ENCODE measurements at places on chromosomes 3 and 15.

DNA sequence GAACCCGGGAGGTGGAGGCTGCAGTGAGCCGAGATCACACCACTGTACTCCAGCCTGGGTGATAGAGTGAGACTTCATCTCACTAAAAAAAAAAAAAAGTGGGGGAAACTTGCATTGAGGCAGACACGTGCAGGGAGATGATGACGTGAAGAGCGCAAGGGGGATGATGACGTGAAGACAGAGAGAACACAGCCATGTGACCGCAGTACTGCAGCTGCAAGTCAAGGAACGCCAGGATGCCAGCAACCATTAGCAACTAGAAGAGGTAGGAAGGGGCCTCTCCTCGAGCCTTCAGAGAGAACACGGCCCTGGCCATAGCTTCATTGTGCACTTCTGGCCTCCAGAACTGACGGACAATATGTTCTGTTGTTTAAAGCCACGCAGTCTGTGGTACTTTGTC is 28.3 kb downstream of the RFT1 start:
- DNase-seq: no peak

DNA sequence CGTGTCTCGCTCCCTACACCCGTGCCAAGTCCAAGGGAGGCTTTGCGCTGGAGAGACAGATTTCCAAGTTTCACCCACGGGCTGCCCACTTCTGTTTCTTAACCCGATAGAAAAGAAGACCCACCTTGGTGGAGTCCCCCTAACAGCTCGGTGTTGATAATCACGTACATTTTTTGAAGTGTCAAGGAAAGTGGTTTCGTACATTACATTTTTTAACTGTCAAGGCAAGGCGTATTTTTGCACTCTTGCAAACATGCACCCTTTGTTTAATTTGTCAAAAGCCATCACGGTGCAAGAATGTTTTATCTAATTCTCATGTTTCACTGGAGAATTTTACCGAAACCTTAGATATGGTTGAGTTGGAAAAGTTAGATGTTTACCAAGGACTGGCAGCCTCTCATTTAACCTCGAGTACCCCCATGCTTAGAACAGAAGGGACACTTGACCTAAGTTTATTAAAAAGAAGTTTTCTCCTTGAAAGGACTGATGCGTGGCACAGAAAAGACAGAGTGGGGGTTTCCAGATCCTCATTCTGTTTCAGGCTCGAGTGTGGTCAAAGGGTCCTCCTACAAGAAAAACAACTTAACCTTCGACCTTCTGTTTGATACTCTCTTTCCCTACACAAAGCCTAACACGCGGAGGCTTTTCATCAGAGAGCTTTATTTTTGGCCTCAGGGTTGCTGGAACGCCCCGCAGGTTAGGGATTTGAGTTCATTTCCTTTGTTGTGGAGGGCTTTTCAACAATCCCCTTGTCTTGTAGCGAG is 882 bp downstream of the GXYLT2 start:
- no peak for DNase-seq

GRCh38 chr3:46208167-46208704 is at the start of gene CCR1:
Gene CCR1, minus strand, starts transcription at chr3:46208313. Its CDS starts 4,000 bp downstream, at chr3:46204313.
- DNase-seq: no peak

DNA sequence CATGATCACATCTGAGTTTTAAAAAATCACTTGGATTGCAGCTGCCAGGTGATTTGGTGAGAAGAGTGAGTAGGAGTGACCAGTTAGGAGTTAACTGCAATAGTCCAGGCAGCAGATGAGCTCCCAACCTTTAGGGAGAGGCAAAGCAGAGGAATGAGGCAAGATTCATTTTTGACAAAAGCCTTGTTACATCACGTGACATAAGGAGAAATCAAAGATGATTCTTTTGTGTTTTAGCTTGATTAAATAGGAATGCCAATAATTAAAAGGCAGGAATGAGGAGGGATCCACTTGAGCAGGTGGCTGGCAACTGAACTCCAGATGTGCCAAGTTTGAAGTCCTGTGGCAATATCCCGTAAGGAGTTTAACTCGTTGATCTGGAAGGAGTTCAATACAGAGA is 2.5 kb downstream of the GATM start:
- DNase-seq: no peak

- DNase-seq: no peak
Measured at GRCh38 chr3:8366219-8366810, 135.3 kb upstream of the LMCD1 start.

DNA sequence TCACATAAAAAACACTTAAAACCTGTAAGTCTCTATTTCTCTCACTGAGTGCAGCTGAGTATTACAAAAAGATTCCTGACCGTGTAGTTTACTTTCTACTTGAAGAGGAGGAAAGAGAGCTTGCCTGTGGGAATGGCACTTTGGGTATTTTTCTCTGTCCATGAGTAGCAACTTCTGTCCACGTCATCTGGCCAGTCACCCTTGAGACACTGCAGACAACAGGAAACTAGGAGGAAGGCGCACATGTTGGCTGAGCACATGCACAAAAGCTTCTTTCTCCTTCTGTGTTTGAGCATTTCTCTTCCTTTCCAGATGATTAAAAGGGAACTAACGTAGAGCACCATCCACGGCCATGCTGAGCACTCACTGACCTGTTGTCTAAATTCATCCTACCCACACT is 19.7 kb downstream of the STARD5 start:
- no peak for DNase-seq

DNA sequence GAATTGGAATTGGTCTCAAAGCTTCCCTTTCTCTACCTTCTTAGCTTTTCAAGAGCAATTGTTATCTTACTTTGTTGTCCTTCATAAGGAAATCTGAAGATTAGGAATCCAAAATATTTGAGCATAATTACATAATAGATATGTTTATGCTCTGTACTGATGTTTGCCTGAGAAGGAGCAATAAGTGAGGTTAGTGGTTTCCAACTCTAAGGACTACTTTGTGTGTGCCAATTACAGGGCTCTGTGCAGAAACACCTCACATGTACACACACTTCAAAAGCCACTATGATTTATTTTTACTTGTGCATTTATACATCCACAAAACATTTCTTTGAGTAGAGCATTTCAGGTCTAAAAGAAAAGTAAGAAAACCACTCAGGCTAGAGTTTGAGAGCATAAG is 49.9 kb downstream of the MME start:
- DNase-seq: no peak

DNA sequence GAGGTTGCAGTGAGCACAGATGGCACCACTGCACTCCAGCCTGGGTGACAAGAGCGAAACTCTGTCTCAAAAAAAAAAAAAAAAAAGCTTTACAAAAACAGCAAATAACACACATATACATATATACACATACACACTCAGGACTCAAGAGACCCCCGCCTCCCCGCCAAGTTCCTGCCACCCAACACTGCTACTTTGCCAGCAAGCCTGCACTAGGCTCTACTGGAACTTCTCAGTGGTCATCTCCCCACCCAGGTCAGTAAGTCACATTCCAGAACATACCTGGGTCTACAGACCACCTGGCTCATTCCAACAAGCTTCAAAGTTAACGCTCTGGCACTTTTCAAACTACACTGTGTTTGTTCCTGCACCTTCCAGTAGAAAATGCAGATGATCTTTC is 62.3 kb downstream of the SENP2 start:
- no peak for DNase-seq

GRCh38 chr3:35867791-35868190 is 228.5 kb downstream of the ARPP21 start:
- no peak for DNase-seq

DNA sequence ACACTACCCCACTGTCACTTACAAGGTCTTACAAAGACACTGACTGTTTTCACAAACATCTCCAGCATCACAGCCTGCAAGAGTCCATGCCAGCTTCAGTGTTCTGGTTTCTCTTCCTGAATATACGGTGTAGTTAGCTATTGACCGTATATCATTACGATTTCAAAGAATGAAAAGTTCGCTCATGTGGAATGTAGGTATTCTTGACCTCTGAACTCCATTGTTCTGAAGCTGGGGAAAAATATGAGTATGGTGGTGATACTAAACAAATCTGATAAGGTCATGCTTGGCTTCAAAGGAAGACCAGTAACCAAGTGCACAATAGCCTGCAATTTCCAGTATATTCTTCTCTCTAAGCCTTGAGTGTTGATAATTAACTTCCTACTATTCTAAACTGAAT is 315.7 kb upstream of the WNT5A start:
- no peak for DNase-seq

- DNase-seq: no peak
Measured at GRCh38 chr3:141373768-141374526, 5.6 kb downstream of the ZBTB38 start.

GRCh38 chr3:132417695-132418411 is 551 bp downstream of the DNAJC13 start:
- peak; percentile 10 for DNase-seq

GRCh38 chr3:112736805-112737566 is 96.0 kb upstream of the CCDC80 start:
- no peak for DNase-seq

GRCh38 chr3:126348308-126348920 is 8.8 kb downstream of the KLF15 start:
- DNase-seq: no peak

DNA sequence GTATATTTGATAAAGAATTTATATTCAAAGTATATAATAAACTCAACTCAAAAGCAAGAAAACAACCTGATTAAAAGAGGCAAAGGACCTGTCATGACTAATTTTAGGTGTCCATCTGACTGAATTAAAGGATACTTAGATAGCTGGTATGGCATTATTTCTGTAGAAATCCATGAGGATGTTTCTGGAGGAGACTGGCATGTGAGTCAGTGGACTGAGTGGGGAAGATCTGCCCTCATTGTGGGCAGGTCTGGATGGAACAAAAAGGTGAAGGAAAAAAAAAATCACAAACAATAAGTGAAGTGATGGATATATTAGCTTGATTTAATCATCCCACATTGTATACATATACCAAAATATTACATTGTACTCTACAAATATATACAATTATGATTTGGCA is 16.6 kb downstream of the ANKRD28 start:
- no peak for DNase-seq

DNA sequence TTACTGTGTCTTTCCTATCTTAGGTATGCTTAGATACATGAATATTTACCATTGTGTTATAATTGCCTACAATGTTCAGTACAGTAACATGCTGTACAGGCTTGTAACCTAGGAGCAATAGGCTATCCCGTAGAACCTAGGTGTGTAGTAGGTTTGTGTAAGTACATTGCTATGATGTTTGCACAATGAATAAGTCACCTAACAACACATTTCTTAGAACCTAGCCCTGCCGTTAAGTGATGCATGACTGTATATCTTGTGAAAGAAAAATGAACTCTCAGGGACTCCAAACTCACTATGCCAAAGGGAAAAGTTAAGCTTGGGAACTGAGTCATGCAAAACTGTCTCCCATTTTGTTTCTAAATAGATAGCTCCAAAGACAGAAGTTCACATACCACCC is 91.5 kb upstream of the ACP3 start:
- DNase-seq: no peak

GRCh38 chr3:99856437-99857220 is 39.0 kb downstream of the CMSS1 start:
- no peak for DNase-seq

- no peak for DNase-seq
Measured at GRCh38 chr3:106421426-106421825, 552.6 kb upstream of the CBLB start.

DNA sequence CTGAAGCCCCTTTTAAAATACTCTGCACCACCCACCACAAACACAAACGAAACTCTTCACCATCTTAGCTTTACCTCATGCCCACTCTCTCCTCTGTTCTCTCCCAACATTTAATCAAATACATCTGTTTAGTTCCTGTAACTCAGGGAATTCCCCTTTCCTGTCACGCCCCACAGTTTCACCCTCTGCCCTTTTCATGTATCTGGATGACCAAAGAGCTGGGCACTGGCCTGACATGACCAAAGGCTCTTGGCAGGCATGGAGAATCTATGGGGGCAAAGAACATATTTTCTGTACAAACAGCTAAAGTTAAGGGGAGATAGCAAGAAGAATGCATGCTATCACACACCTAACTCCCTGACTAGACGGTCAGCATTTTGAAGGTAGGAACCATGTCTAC is 270.0 kb downstream of the TBL1XR1 start:
- no peak for DNase-seq

GRCh38 chr15:72086010-72086697 is 31.8 kb downstream of the MYO9A start:
- no peak for DNase-seq

GRCh38 chr3:124886168-124887056 is 753 bp downstream of the ITGB5 start:
- DNase-seq: peak; percentile 52

- no peak for DNase-seq
Measured at GRCh38 chr3:119723022-119723421, 20.2 kb downstream of the CFAP91 start.

- no peak for DNase-seq
Measured at GRCh38 chr3:126743781-126744180, 39.7 kb downstream of the CHCHD6 start.

- no peak for DNase-seq
Measured at GRCh38 chr3:57791245-57791644, 35.1 kb downstream of the SLMAP start.

GRCh38 chr3:113454630-113455029 is 13.3 kb upstream of the CFAP44 start:
- DNase-seq: no peak

GRCh38 chr3:151567477-151567876 is 106.6 kb upstream of the IGSF10 start:
- DNase-seq: no peak

- no peak for DNase-seq
Measured at GRCh38 chr3:84904212-84904611, 54.6 kb upstream of the CADM2 start.

- no peak for DNase-seq
Measured at GRCh38 chr3:77780278-77780996, 740.5 kb downstream of the ROBO2 start.

- DNase-seq: no peak
Measured at GRCh38 chr3:156641618-156641975, 32.8 kb upstream of the TIPARP start.

DNA sequence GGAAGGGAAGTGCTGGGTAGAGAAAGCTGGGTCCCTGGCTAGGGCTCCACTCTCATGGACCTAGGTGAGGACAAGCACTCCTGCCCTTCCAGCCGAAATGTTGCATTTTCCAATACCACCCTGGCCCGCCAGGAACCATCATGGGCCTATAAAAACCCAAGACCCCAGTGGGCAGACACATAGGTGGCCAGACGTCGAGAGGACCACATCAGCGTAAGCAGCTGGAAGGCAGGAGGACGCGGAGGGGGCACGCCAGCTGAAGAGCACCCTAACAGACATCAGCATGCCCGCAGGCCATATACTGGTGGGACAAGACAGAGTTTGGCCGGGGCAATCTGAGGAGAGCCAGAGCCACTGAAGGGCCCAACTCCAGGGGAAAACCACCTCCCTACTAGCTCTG is 98.3 kb downstream of the GBE1 start:
- no peak for DNase-seq

GRCh38 chr3:24470277-24470676 is 24.4 kb downstream of the THRB start:
- DNase-seq: no peak

DNA sequence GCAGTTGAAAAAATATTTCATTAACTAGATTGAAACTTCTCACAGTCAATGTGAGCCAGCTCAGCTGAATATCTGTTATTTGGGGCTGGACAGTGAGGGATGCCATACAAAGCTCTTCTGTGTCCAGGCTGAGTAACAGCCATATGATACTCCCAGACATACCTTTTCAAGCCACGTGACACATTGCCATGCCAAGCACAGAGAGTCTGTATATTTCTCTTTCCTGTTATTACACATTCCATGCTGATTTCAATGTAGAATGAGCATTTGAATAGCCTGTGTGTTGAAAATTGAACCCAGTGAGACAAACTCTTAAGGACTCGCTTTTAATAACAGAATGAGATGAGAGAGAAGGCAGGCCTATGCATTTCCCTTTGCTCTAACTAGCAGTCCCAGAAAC is 334.7 kb upstream of the RASGRP1 start:
- no peak for DNase-seq

GRCh38 chr3:74592359-74592758 is 22.1 kb downstream of the CNTN3 start:
- DNase-seq: no peak
